ENCODE measurements at places on chromosomes 11 and 22.

DNA sequence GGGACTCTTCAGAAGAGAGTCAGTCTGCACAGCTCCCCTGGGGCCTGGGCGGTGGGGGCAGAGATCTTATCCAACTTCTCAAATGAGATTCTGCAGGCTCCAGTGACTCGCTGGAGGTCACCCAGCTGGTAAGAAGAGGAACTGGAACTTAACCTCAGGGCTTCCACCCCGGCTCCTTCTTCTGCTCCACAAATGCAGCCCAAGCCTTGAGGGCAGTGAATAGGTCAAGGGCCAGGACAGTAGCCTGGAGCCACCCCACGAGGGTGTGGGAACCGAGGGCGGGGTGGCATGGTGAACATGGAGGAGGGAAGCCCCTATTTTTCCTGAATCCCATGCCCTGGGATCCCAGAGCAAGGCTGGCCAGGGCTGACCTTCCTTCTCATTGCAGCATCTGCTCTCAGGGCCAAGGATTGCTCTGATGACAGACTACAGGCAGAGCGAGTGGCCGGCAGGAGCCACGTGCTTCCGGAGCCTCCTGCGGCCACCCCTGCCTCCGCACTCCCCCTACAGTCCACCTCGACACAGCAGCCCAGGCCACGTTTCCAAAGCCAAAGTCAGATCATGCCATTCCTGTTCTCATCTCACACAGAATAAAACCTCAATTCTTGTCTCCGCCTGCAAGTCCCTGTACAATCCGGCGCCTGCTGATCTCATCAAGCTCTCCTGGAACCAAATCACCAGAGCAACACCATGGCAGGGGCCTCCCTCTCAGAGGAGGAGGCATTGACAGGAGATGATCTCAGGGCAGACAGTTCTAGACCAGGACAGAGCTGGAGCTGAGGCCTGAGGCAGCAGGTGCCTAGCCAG, 21.1 kb upstream of the UPK3A start:
- DNase-seq = peak; percentile 91

GRCh38 chr11:69700278-69701140, 3.3 kb downstream of the FGF19 start:
- peak; percentile 71 for DNase-seq

DNA sequence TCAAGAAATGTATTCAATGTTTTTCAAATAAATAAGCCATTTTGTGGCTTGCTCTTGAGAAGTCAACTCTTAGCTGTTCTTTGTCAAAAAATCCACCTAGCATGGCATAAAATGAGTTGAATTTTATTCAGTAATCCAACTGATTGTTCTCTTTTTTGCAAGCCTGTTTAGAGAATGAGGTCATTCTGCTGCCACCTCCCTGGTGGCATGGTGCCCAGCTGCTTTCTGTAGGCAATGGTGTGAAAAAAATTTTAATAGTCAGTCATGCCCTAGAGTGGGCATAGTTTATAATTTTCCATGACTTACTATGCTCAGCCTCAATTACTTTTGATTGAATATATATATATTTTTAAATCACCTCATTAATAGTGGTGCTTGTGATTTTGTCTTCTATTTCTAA, 177.2 kb downstream of the INSC start:
- DNase-seq = no peak

DNA sequence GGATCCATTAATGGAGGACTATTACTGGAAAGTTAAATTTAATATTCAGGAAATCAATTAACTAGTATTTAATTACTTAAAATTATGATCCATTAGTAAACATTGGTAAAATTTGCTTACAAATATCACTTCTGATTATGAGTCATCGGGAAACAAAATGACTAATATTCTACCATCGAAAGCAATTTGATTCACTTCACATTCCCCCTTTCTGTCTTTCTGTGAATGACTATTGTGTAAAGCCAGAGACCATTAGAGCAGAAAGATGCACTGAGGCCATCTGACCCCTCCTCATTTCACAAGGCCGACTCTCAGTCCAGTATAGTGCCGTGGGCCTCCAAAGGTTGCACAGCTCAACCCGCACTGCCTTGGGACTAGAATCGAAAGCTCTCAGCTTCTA, 619.0 kb downstream of the OPCML start:
- no peak for DNase-seq

Data from SK-N-DZ (cell line).